Activated naive CD4-positive, alpha-beta T cell (primary cell): ENCODE measurements at places on chromosomes 16 and 17.

GRCh38 chr17:64411999-64412771 lies 21.5 kb upstream of the PECAM1 start:
- no peak for DNase-seq

DNA sequence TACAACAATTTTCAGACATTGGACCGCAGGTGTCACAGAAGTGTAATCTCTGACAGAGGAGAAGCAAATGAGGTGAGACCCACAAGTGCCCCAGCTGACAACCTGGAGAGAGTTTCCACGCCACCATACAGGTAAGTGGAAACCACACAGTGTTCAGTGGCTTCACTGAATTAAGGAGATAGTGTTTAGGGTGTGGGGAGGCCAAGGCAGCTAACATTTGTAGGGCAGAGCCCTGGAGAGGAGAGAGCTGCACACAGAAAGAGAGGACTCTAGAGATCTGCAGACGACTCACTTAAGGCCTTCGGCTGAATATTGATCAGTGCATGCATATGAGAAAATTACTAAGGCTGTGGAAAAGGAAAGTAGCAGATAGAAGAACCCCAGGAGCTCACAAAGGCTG lies 228.9 kb upstream of the TNRC6C start:
- DNase-seq = no peak

DNA sequence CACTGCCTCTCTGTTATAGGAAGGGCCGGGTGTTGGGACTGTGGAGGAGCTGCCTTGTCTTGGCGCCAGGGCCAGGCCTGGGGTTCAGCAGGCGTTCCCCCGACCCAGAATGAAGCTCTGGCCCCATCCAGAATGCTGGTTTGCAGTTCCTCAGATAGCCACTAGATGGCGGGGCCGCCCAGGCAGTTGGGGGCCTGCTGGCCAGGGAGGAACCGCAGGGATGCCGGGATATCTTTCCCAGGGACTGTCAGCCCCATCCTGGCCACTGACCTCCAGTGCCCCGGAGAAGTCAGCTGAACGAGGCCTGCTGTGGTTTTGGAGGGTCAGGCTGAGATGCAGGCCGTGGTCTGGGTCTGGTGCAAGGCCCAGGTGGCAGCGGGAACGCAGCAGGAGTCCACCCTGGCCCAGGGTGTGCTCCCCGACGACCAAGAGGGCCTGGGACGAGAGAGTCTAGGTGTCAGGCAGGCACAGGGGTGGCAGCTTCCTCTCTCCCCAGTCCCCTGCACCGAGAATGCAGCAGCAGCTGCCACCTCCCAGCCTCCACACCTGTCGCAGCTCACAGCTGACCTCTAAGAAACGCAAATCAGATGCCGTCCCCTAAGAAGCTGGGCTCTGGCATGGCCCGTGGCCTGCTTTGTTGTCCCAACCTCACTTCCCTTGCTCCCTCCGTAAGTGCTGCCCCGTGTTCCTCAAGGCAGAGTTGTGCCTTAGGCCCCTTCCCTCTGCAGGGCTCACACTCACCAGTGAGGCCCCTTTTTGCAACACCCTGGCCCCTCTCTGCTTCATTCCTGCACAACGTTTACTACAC lies 51.2 kb downstream of the RMI2 start:
- DNase-seq = peak; percentile 57

DNA sequence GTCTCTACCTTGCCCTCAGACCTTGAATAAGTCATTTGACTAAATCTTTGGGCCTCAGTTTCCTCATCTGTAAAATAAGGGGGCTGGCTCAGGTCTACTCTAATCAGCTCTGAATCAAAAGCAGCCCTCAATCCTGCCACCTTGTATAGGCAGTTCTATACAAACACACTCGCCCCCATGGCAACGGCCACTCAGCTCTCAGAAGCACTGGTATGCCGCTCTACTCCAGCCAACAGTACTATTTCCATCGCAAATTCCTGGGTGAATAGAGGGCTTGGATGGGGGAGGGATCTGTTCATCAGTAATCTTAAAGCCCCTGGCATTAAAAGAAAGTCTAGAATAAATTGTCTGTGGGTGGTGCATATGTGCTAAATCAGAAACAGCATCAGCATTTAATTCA lies 21.2 kb upstream of the TAOK1 start:
- DNase-seq = no peak

DNA sequence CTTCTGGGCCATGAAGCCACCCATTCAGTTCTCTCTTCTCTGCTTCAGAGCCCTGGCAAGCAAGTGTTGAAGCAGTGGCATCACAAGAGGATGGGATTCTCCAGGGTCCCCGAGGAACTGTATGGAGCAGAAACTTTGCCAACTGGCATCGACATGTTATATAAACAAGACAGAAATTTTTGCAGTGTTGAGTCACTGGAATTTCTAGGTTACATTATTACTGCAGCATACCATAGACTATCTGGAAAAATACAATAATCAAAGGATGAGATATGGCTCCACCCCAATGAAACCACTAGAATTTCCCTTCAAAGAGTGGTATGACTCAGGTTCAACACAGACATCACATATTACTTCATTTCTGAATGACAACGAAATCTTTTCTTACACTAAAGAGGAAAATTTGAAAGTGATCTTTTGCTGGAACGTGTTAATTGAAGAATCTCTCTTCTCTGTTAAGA lies 343.0 kb upstream of the DYNLRB2 start:
- DNase-seq = no peak

DNA sequence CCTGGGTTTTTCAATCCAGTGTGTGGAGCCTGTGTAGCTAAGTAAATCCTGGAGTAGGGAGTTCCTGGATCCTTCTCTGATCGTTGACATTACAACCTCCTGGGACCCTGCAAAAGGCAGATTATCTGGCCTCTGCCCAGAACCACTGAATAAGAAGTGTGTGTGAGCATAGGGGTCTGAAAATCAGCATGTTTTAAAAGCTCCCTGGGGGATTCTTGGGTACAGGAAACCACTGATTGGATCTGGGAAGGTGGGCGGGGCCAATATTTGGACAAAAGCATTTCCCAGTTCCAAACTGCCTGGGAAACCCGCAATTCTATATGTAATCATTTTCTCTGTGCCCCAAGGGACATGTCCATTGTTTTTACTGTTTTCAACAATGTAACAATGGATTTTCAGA lies 27.2 kb upstream of the BEAN1 start:
- no peak for DNase-seq

DNA sequence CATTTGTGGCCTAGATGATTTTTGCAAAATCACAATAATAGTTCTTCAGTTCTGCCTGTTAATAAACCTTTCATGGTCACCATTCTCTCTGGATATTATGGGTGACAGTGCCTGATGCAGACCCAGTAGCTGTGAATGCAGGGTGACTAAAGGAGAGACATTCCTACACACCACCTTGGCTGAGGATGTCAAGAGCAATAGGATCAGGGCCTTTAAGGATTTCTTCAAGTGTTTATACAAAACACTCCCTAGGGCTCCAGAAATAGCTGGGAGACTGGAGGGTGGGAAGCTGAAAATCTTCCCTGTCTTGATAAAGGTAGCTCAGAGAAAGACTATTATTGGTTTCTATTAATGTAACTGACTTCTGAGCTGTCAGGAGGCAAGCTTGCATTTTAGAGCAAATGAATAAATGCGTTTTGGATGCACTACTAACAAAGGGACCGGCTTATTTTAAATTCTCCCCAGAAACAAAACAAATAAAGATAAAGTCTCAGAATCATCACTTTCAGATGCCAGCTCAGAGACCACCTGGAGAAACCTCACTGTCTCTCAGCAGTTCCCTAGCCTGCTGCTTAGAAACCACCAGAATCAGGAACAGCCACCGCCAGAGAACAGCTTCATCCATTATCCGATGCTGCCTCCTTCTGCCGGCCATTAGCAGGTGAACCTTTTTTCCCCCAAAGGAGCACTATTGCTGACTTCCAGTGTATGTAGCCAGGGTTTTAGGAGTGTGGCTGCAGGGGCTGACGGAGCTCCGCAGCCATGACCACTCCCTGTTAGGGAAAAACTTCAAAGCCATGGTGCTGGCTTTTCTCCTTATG lies 171.4 kb upstream of the DYNLRB2 start:
- DNase-seq = no peak

- no peak for DNase-seq
These were observed 1.1 kb downstream of the DHRS7C start for GRCh38 chr17:9790316-9790715.

DNA sequence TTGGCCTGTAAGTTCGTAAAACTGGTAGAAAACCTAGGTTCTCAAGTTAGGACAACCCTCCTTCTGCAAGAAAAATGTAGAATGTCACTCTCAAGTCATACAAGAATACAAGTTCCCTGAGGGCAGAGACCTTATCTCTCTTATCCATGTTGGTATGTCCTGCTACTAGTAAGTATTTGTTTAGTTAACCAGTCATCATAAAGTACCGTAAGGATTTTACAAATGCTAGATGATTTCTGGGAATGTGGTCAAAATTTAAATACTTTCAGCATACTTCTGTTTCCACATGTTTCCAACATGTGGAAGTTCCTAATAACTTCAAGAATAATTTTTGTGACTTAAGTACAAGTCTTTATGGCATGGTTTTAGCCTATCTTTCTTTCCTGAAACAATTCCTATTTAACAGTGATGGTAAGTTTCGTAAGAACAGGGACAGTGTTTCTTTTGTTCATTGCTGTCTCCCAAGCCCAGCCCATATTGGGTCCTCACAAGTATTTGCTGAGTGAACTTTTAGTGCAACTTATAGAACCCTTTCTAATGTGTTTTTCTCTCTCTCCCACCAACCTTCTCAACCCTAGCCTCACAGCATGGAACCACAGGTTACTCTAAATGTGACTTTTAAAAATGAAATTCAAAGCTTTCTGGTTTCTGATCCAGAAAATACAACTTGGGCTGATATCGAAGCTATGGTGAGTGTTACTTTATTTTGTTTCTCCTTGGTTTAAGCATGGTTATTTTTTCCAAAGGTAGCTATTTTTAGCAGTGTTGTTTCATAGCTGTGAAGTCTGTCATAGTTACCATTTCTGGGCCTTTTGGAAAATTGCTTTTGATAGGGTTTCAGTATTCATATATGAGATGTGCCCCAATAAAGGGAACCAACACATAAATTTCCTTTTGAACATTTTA lies 4.5 kb downstream of the NBR1 start:
- no peak for DNase-seq

DNA sequence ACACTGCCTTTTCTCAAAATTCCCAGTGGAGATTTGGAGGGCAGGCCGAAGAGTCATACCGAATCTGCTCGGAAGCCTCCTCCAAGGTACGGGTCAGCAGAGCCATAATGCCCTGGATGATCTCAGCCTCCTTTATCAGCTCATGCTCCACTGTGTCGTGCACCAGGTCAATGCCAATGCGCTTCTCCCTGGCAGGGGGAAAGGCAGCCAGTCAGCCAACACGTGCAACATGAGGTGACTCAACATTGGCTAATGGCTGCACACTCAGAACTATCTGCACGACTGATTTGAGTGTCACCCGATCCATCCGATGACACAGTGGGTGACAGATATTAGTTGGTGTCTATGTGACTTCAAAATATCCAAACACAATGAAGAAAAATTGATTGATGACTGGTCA lies 15.8 kb downstream of the TEKT1 start:
- no peak for DNase-seq

DNA sequence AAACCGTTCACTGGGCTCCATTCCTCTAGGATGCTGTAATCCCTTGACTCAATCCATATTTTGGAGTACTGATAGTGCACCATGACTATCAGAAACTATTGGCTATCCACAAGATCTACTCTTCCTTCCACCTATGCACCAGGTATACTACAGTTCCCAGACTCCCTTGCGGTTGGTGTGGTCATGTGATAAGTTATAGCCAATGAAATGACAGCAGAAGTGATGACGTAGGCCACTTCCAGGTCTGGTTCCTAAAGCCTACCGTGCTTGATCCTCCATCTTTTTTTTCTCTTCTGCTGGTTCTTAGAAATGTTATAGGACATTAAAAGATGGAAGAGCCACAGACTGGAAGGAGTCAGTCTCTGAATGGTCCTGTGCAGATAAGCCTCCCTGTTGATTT lies 278.8 kb upstream of the C16orf82 start:
- no peak for DNase-seq

DNA sequence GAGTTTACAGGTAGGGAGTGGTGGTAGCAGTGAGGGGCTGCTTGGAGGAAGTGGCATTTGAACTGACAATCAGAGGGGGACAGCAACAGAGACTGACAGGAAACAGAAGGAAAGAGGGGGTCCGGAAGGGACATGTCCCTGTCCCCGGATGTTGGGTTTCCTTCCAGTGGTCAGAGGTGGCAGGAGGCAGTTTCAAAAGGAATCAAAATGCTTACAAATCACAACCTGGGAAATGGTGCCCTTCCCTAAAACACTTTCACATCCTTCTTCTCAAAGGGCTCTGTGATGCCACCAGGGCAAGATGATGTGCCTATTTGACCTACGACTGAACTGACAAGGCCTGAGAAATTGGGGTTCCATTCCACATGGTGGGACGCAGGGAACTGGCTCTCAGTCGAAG lies 19.7 kb downstream of the ADGRG1 start:
- DNase-seq = no peak

DNA sequence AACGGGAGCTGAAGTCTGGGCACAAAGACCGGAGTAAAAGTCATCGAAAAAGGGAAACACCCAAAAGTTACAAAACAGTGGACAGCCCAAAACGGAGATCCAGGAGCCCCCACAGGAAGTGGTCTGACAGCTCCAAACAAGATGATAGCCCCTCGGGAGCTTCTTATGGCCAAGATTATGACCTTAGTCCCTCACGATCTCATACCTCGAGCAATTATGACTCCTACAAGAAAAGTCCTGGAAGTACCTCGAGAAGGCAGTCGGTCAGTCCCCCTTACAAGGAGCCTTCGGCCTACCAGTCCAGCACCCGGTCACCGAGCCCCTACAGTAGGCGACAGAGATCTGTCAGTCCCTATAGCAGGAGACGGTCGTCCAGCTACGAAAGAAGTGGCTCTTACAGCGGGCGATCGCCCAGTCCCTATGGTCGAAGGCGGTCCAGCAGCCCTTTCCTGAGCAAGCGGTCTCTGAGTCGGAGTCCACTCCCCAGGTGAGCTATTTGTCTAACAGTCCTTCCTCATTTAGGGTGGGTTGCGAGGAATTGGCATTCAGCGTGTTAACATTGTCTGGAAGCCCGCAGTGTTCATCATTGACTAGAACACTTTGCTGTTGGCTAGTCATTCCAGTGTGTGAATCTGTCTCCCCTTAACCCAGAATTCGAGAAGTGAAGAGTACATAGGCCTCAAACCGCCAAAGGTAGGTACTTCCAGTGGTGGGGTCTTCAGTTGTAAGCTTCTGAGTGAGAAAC lies 1.5 kb downstream of the CDK12 start:
- DNase-seq = no peak

GRCh38 chr16:86709103-86709502 lies 130.8 kb downstream of the FOXL1 start:
- no peak for DNase-seq

DNA sequence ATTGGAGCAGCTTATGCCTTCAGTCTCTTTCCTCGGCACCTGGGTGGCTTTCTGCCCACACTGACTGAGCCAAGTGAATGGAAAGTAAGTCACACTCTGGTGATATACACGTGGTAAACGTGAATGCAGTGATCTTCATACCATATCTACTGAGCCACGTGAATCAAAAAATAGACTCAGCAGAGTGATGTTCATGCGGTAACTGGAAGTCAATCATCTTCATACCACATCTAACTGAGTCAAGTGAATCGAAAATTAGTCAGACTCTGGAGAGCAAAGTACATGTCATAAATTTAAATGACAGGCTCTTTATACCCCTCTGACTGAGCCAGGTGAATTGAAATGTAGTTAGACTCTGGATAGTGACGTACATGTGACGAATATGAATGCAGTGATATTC lies 47.1 kb upstream of the ARL4D start:
- DNase-seq = no peak
